NCI-H460 (cell line): ENCODE measurements at places on chromosomes 4 and X. TPM values are rescaled to one million over a fixed set of nuclear protein-coding genes. Genes with fewer than 3 reads are reported as not detected.

The SPP1 gene
- total RNA-seq: 1,528 and 1,619 TPM in 2 replicates

The FAM53A gene
- total RNA-seq: 1.3 and 2.1 TPM in 2 replicates

The SFRP2 gene
- not detected in 2 replicates for total RNA-seq

The DMD gene
- total RNA-seq: 3.9 and 4.4 TPM in 2 replicates

The GPM6B gene
- total RNA-seq: 0.50 and 0.75 TPM in 2 replicates

The HMX1 gene
- total RNA-seq: 0.20 TPM in 1 of 2 replicates, not detected in the other

The ACTRT1 gene
- total RNA-seq: not detected in 2 replicates

The SASH3 gene
- total RNA-seq: not detected in 2 replicates
